ENCODE measurements at places on chromosomes 3 and 15.

DNA sequence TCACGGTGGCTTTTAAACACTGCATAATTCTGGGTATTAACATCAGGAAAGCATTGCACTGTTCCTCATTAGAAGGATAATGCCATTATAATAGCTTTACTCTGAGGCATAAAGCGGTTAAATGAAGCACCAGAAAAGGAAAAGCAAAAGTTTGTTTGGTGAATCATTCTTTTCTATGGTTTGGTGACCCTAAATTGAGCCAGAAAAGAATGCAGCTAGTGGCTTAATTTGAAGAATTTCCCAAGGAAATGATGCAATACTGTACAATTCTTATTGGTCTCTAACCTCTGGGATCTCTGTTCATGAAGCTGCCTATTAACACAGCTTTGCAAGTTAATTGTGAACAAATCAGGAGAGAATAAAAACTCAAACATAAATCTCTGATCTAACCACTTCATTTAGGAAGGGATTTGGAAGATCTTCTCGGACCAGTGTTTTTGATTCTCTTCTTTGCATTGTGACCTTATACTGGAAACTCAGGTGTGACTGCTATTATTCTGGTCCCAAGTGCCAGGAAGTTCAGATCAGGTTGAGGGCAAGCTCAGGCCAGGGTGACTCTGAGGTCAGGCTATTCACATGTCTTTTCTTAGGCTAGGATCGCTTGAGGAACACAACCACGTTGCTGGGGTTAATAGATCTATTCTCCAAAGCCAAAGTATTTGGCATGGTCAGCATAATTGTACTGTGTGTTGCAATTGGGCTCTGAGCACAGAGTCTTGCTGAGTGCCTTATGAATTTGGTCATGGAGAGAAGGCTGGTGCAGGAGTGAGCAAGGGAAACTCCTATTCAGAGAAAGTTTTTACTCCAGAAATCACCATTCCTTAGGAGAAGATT lies 11.3 kb upstream of the DLG1 start:
- DNase-seq: no peak

GRCh38 chr3:186493525-186494255 lies 50.5 kb downstream of the CRYGS start:
- DNase-seq: no peak

DNA sequence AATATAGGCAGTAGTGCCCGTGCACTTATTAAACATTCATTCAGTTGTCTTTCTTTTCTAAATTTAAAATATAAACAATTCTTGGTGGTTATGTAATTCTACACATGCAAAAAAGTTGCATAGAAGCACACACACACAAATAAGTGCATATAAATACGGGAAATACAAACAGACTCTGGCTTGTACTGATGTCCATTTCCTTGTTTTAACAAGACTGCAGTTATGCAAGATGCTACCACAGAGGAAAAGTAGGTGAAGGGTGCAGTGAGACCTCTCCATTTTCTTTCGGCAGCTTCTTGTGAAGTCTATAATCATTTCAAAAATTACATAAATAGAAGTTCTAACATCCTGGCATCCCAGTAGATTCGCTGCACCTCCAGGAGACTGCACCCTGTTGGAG lies 130.6 kb upstream of the BCL6 start:
- DNase-seq: no peak

GRCh38 chr15:62618846-62619504 lies 423.6 kb upstream of the TPM1 start:
- no peak for DNase-seq

- DNase-seq: no peak
Observed at GRCh38 chr15:59321000-59321689, 51.5 kb downstream of the MYO1E start.

DNA sequence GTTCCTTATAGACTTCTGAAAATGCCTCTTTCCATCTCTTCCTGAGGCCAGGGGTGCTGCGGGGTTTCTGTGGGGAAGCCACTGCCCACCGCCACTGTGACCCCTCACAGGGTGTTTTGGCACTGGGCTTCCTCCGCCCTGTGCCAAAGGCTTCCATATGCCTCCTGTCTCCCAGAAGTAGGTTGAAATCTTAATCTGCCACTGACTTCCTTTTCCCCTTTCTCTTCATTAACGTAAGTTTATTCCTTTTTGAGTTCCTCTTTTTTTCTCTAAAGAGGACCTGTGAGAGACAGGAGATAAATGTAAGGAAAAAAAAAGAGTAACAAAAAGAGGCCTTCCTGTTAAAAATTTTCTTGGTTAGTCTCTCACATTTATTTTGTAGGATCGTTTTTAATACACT lies 220.5 kb downstream of the CTNNB1 start:
- no peak for DNase-seq

DNA sequence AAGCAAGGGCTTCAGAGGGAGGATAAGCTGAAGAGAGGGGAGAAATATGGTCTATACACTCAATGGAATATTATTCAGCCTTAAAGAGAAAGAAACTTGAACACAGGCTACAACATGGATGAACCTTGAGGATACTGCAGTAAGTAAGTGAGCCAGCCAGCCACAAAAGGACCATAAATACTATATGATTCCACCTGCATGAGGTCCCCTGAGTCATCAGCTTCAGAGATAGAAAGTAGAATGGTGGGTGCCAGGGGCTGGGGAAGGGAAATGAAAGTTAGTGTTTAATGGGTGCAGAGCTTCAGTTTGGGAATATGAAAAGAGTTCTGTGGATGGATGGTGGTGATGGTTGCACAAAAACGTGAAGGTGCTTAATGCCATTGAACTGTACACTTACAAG lies 68.4 kb upstream of the SEC13 start:
- DNase-seq: no peak

- DNase-seq: no peak
Observed at GRCh38 chr3:24648063-24648462, 153.4 kb upstream of the THRB start.

DNA sequence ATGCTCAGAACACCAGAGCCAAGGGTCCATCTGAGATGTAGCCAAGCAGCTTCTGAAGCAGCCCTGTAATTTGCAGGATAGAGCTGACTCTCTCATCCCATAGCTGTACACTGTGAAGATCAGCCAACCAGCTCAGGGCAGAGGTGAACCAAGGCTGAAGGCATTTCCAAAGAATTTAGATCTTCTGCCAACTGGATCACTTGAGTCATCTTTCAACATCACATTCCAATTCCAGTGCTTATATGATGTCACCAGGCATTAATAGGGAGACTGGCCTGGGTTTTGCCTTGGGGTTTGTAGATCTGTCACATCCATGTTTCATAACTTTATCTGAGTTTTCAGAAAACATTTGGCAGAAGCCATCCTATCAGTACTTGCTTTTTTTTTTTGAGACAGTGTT lies 98.2 kb downstream of the NR2F2 start:
- no peak for DNase-seq

DNA sequence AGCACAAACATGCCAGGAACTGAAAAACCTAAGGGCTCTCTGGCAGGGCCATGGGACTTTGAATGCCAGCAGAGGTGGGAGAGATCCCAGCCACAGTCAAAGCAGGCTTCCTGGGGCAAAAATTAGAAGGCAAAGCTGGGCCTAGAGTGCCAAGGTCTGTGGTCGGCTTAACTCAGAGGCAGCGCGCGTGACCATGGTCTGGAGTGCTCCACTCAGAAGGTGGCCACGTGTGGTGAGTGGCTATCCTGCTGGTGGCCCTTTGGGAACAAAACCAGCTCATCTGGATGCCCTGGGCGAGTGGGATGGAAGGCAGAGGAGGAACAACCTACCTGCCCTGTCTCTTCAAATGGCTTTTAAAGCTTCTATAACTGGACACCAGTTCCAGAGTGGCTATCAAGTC lies 63.1 kb downstream of the OXNAD1 start:
- DNase-seq: no peak

GRCh38 chr15:60121845-60122244 lies 117.7 kb downstream of the FOXB1 start:
- DNase-seq: no peak

GRCh38 chr3:134699721-134700120 lies 48.9 kb upstream of the KY start:
- no peak for DNase-seq

DNA sequence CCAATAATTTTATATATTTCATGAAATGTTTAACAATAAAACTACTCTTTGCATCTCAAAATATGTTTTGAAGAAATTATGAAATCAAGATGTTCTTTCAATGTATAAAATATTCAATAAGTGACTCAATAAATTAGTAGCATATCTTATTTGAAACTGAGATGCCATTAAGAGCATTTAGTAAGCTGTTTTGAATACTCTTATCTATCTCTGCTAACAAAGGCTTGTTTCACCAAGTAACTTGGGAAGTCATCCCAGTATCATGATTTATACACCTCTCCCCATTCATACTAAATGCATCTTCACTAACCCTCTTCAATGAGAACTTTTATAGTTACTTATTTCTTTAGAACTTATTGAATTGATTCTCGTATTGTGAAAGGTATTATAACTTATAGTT lies 43.1 kb downstream of the TNIK start:
- DNase-seq: no peak

GRCh38 chr3:117719316-117719926 lies 1009.8 kb downstream of the TUSC7 start:
- peak; percentile 9 for DNase-seq
